ENCODE measurements at places on chromosomes 5 and 9.

- no peak for DNase-seq
These were observed 30.0 kb upstream of the GRIA1 start for GRCh38 chr5:153460421-153460820.

DNA sequence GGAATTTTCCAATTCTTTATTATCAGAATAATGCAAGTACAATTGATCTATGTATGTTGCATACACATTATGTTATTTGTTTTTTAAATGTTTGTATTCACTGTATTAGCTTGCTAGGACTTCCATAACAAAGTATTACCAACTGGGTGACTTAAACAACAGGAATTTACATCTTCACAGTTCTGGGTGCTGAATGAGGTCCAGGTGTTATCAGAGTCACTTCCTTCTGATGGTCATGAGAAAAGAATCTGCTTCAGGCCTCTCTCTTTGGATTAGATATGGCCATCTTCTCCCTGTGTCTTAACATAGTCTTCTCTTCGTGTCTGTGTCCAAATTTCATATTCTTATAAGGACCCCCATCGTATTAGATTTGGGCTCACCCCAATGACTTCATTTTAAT lies 229.1 kb upstream of the TRPC7 start:
- DNase-seq = no peak

DNA sequence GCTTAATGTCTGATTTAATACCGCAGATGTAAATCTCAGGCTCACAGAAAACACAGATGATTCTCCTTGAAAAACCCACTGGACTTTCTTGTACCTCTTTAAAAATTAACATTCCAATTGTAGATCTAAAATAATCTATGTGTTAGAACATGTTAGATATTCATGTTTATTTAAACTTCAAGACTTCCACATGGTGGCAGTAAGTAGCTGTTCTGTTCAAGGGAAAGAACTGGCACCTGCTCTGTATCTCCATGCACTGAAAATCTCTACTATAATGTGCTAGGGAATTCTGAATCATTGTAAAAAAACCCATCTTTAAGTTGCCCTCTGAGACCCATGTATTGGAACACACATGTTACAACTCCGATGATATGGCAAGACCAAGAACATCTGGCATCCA lies 366.9 kb downstream of the DMRTA1 start:
- DNase-seq = no peak

- DNase-seq = no peak
These were observed 31.5 kb upstream of the FAM170A start for GRCh38 chr5:119597728-119598298.

GRCh38 chr5:67516948-67517565 lies 320.5 kb upstream of the CD180 start:
- DNase-seq = no peak

GRCh38 chr9:131233556-131233955 lies 42.8 kb downstream of the FAM78A start:
- no peak for DNase-seq

DNA sequence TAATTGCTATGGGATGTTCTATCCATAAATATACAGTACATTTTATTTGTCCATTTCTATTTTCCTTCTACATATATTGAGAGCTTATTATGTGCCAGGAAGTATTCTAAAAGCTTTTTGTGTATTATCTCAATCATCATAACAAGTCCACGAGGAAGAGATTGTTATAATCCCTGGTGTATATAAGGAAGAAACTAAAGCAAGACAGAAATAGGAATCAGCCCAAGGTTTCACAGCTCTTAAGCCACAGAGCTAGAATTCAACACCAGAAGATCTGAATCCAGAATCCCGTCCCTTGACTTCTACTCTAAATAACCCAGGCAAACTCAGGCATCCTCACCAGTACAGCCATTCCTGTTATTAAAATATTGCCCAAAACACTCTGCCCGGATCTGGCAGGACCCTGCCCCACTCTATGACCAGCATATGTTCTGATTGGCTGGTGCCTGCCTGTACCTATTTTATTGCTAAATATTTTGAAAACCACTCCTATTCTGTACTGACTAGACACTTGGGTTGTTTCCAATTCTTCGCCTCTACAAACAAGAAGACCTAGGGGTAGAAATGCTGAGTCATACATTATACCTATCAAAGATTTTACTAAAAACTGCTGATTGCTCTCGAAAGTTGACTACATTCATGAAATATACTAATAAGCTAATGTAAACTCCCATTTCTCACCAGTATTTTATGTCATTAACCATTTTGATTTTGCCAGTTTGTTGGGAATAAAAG lies 297.4 kb downstream of the ENC1 start:
- DNase-seq = no peak

- no peak for DNase-seq
These were observed 1.9 kb upstream of the RUSC2 start for GRCh38 chr9:35488021-35488420.

GRCh38 chr5:38410304-38410990 lies 146.0 kb downstream of the LIFR start:
- no peak for DNase-seq

DNA sequence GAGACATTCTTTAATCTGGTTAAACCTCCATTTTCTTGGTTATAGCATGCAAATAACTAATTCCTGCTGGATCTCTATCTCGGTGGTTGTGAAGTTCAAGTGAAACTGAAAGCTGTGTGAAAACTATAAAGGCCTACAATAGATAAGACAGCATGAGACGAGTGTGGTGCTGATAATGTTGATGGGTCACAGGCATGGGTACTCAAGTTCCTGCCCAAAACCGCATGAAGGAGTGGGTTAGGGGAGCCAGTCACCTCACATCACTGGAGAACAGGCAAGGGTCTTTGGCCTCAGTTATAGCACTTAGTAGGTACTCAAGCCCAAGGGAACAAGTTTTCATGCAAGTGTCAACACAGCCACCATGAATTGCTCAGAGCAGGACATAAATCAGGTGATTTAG lies 16.7 kb downstream of the HMHB1 start:
- DNase-seq = no peak

DNA sequence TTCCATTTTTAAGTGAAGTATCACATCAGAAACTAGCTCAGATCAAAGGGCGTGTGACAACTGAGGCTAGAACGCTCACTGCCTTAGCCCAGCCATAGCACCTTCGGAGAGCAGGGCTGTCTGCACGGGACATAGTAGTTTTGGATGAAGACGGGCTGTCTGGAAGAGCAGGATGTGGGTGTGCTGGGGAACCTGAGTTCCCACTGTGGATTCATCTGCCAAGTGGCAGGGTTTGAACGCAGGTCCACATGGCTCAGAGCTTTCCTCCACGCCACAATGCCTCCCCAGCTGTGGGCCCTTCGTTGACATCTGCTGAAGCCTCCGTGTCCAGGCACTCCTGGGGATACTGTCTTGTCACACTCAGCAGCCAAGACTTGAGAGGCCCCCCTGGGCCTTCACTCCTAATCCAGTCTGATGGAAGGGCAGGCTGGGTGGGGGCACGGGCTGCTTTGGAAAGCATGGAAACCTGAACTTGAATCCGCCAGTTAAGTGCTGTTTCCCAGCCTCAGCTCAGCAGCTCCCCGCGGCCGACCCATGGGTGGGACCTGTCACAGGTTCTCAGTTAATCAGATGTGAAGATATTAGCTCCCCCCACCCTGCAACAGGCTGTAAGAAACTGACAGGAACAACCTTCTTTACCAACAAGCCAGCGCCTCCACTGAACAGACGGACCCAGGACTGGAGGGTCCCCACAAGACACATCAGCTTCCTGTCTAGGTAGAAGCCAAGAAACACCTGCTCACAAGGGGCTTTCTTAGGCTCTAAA lies 228.1 kb downstream of the FANCC start:
- no peak for DNase-seq

- no peak for DNase-seq
These were observed 187.1 kb downstream of the PCSK5 start for GRCh38 chr9:76077537-76077936.

- DNase-seq = peak; percentile 15
These were observed at the start of gene COL23A1 for GRCh38 chr5:178590141-178590923. Gene COL23A1, minus strand, starts transcription at chr5:178590393.

GRCh38 chr5:148828511-148829247 lies 2.3 kb downstream of the ADRB2 start:
- DNase-seq = no peak

GRCh38 chr9:28439688-28440087 lies 866.4 kb upstream of the C9orf72 start:
- DNase-seq = no peak

DNA sequence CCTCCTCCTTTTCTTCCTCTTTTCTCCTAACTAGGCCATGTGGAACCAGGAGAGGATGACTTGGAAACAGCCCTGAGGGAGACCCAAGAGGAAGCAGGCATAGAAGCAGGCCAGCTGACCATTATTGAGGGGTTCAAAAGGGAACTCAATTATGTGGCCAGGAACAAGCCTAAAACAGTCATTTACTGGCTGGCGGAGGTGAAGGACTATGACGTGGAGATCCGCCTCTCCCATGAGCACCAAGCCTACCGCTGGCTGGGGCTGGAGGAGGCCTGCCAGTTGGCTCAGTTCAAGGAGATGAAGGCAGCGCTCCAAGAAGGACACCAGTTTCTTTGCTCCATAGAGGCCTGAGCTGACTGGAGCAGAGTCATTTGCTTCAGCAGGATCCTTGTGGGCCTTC lies 13.7 kb downstream of the NUDT2 start:
- DNase-seq = no peak

DNA sequence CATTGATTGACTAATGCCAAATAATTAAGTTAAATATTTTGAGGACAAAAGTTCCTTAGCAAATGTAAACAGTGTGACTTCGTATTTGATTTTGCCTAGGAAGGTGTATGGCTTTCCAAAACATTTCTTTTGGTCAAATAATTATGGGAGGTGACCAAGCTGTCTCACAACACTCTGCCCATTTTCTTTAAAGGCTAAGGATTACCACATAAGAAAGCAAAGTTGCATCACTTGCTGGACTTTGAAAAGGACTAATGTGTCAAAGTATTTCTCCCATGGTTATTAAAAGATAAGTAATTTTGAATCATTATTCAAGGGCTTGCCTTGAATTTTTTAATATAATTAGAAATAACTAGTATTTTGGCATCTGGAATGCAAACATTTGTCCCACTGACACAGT lies 74.7 kb downstream of the HAPLN1 start:
- DNase-seq = no peak

DNA sequence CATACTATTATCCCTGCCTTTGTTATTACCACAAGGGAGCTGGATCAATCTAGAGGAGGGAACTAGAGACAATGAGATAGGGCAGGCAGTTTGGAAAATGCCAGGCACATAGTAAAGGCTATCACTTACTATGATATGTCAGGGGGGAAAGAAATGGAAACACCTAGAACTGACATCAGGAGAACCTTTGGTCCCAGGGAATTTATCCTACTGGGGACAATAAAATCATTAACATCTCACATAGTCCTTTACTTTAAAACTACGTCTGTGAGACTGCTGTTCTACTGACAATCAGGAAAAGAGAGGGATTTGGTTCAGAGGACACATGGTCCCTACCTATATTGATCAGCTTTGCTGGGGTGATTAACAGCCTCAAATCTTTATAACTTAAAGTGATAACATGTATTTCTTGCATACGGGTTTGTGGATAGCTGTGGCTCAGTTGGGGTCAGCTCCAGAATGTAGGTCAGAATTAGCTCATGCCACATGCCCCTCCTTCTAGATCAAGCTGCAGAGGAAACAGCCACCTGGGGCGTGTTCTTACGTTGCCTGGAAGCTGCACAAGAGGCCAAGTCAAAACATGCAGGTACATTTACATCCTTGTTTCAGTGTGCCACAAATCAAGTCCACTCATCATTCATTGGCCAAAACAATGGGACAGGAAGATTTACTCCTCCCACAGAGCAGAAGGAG lies 43.9 kb upstream of the ALDOB start:
- no peak for DNase-seq

GRCh38 chr9:135307300-135307699 lies 172.3 kb upstream of the PPP1R26 start:
- DNase-seq = no peak

- no peak for DNase-seq
These were observed 37.3 kb downstream of the CAPSL start for GRCh38 chr5:35900972-35901695.

DNA sequence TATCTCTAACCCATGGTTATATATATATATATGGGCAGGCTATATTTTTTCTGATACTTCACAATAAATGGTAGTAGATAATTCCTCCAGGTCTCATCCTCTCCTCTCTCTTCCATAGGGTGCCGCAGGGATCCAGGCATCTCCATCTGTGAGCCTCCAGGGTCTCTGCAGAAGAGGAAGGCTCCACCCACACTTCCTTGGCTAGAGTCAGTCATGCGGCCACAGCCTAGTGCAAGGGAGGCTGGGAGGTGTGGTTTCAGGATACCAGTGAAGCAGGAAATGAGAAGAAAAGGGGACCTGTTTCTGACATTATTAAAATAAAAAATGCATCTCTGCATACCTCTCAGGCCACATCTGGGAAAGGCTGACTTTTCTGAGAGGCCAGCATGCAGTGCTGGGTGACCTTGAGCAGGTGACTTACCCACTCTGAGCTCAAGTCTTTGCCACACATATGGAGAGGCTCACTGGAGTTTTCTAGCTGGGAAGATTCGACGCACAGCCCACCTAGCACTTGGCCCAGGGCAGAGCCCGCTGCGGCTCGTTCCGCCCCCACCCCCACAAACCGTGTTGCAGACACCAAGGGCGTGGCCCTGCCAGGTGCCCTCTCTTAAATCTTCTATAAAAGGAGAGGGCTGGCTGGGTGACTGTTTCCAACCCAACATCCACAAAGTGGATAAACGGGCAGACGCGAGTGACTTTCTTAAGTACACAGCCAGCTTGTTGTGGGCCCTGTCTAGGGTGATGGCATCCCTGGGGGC lies 47.9 kb downstream of the OLFM1 start:
- no peak for DNase-seq

- DNase-seq = no peak
These were observed 138.4 kb downstream of the MAPKAP1 start for GRCh38 chr9:125568621-125569020.

DNA sequence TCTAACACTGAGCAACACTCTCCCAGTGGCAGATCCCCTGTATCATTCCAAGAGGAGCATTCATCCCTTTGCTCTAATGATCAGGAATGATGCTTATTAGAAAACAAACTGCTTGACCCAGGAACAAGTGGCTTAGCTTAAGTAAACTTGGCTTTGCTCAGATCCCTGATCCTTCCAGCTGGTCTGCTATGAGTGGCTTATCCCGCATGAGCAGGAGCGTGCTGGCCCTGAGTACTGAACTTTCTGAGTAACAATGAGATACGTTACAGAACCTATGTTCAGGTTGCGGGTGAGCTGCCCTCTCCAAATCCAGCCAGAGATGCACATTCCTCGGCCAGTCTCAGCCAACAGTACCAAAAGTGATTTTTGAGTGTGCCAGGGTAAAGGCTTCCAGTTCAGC lies 29.7 kb downstream of the GABRP start:
- no peak for DNase-seq
